ENCODE measurements at places on chromosomes 1 and 21.
A peak's percentile ranks its signal among the peaks of the same experiment; 100 is the strongest.

DNA sequence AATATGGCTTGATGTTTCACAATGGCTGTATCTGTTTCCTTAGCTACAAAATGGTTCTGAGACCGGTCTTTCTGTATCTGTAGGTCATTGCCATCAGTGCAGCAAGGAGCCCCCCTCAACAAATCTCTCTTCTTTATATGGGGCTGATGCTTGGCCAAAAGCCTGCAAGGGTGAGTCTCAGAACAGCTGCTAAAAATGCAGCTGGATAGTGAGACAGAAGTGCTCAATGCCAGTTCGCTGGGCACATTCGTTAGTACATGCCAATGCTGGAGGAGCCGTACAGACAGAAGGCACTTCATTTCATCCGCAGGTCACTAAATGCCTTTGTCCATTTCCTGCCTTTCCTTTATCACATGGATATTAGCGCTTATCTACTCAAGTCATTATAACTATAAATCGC lies 67.3 kb downstream of the RUNX1 start:
- DNase-seq: no peak

GRCh38 chr1:106620521-106620954 lies 435.9 kb upstream of the PRMT6 start:
- DNase-seq: no peak

- no peak for DNase-seq
Observed at GRCh38 chr1:45375104-45376090, 35.2 kb upstream of the MUTYH start.

DNA sequence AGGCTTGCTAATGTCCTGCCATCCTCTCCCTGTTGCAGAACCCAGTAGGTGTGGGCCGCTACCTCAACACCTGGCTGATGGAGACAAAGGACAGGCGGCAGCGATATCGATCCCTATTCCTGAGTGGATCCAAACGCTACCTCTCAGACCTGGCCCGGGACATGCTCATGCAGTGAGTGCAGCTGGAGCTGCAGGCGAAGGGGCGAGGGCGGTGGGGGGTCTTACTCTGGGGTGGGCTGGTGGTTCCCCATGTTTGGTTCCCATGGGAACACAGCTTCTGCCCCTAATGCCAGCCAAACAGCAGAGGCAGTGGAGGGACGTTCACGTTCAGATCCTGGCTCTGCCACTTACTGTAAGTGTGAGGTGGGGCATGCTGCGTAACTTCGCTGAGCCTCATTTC lies 15.8 kb upstream of the TTC22 start:
- peak; percentile 20 for DNase-seq

DNA sequence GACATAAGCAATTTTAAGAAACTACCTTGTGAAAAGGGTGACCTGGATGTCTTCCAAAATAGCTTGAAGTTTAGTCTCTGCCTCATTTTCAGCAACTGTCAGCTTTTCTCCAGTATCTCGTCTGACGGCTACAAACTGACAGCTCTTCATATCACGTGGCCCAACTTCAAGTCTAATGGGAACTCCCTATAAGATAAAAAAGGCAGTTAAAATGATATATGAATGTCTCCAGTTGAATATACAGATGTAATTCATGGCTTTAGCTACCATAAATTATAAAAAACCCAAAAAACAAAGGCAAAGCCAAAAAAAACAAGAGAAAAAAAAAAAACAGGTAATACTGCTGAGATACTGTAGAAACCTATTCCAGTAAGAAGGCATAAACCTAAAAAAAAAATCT lies 44.9 kb upstream of the SLC30A10 start:
- no peak for DNase-seq

GRCh38 chr1:231871878-231872277 lies 245.3 kb downstream of the DISC1 start:
- no peak for DNase-seq

DNA sequence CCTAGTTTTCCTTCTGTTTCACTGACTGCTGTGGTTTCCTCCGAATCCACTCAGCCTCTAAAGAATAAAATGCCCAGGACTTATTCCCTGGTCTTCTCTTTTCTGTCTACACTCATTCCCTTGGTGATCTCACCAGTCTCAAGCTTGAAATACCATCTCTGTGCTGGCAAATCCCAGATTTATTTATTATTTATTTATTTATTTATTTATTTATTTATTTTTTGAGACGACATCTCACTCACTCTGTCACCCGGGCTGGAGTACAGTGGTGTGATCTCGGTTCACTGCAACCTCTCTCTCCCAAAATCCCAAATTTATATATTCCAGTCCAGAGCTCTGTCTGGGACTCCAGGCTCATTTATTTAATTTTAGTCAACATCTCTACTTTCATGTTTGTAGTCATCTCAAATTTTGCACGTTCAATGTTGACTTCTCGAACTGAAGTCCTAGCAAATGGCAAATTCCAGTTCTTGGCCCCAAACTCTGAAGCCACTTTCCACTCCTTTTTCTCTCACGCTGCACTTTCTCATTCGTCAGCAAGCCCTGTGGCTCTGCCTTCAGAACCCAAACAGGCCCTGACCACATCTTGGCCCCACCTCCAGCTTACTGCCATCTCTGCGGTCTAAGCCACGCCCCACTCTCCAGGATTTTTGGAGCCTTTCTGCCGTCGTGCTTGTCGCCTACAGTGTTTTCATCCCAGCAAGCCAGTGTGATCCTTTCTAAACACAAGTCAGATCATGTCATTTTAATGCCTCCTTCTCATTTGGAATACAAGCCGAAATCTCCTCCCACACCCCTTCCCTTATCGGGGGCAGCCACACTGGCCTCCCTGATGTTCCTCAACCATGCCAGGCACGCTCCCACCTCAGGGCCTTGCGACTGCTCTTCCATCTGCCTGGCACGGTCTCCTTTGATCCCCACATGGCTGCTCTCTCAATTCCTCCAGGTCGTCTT lies 14.2 kb upstream of the TENT5B start:
- DNase-seq: no peak

- no peak for DNase-seq
Observed at GRCh38 chr1:66464802-66465201, 69.2 kb upstream of the SGIP1 start.

- DNase-seq: no peak
Observed at GRCh38 chr1:202579806-202580205, 130.4 kb downstream of the SYT2 start.

DNA sequence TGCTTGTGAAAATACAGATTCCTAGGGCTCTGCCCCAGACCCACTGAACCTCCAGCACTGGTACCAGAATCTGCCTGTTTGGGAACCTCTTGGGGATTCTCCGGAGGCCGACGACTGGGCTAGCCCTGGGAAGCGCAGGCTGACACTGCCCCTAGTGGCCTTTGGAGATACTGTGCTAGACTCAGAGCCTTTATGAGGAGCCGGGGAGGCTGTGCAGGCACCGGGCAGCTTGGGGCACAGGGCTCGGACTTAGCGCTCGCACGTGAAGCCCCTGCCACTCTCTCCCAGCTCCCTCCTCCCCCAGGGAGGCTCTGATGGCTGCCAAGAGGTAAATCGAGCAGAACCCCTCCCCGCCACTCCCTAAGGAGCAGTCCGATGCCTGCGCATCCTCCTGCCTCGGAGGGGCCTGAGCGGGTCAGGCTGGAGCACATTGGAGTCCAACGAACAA lies 144.6 kb upstream of the TNR start:
- DNase-seq: peak; percentile 53

GRCh38 chr1:202351725-202352124 lies 3.2 kb downstream of the PPP1R12B start:
- no peak for DNase-seq

DNA sequence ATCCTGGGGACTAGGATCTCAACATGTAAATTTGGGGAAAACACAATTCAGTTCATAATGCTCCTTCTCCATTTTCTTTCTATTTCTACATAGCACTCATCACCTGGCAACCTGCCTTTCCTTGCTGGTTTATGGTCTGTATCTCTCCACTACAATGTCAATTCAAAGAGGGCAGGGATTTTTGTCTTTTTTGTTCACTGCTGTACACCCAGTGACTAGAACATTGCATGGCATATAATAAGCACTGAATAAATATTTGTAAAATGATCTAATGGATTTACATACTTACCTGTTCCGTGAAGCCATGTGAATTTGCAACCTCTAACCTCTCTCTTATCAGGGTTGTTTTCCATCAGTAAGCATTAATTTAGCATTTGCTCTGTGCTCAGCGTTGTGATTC lies 27.4 kb upstream of the TBX15 start:
- no peak for DNase-seq

GRCh38 chr21:44398499-44398898 lies 45.1 kb downstream of the TRPM2 start:
- DNase-seq: no peak

- no peak for DNase-seq
Observed at GRCh38 chr1:185916861-185917260, 182.7 kb downstream of the HMCN1 start.

DNA sequence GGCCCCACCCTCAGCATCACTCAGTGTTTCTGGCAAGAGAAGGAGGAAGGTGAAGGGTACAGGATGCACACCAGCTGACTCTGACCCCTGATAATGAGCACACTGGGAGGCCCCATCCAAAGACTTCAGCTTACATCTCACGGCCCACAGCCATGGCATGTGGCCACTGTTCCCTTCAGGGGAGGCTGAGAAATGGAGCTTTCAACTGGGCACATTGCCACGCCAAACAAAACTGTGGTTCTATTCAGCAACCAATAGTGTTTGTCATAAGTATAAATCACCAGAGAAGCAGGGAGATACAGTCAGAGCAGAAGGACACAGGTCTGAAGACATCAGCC lies 12.7 kb upstream of the TRAF3IP3 start:
- DNase-seq: no peak

GRCh38 chr1:59314776-59315528 lies 18.1 kb downstream of the FGGY start:
- no peak for DNase-seq

DNA sequence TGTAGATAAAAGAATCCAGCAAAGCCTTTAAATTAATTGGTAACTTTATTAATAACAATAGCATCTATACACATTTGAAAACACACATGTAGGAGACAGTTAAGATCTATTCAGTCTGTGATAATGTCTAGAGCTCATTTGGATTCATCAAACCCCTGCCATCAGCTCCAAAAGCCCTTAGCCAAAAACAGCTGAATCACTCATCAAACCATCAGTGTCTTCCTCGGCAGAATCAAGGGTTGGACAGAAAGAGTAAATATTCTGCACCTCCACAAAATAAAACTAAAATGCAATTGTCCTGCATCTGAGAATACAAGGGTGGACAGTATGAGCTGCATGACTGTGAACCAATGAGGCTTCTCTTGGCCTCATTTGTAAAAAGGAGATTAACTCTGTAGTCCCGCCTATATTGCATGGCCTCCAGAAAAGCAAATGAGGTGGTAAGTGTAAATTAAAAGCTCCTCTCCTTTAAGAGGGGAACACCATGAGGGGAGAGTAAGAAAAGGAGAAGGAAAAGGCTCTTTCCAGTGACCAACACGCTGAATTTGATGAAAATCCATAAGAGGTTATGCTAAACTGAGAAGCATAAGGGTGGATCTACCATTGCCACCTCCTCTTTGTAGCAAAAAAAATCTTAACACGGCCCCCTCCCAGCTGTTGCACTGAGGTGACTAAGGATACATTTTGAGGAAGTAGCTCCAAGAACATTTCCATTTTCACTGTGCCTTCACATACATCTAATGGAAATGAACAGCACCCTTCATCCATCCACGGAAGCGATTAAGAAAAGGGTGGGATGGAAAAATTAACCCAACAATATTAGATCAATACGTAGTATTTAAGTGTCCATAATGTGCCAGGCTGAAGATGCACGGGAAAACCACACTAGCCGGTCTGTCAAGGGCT lies 14.7 kb upstream of the BOLA1 start:
- peak; percentile 58 for DNase-seq

DNA sequence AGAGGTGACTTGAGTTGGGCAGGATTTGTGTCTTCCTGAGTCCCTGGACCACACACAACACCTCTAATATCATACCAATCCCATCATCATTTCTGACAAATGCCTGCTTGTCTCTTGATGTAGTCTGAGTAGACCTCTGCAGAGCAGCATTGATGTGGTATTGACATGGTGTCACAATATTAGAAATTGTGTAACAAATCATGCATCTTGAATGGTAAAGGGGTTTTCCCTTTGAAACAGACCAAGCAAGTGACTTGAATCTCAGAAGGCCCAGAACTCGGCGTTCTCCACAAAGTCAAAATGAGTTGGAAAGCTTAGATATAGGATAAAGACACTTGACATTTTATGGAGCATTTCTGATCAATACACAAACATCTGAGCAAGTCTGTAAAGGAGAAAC lies 72.7 kb upstream of the KIRREL1 start:
- DNase-seq: no peak

GRCh38 chr1:183911285-183911684 lies 106.4 kb downstream of the RGL1 start:
- DNase-seq: no peak

DNA sequence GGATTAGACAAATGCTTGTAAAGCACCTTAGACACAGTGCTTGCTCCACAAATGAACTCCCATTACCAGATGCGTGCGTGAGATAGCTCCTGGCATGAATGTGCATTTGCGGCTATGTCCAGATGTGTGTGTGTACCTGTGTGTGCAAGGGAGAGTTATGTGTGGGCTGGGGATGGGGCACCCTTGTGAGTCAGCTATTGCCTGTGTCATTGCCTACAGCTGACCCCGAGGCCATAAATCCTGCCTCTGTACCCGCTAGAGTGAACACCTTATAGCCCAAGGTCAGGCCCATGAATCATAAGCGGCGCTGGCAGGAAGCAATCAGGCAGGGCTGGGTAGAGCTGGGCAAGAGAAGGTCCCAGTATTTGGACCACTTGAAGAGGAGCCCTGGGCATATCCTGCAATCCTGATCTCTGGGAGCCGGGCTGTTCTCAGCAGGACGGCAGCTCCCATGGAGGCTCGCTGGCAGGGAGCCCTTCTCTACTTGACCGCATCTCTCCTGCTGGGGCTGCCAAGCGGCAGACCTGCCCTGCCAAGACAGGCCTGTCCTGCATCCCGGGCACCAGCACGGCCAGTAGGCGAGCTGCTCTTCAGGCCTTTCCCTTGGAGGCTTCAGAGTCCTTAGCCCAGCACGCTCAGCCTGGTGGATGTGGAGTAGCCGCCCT lies 86.4 kb downstream of the TMEM53 start:
- DNase-seq: no peak

DNA sequence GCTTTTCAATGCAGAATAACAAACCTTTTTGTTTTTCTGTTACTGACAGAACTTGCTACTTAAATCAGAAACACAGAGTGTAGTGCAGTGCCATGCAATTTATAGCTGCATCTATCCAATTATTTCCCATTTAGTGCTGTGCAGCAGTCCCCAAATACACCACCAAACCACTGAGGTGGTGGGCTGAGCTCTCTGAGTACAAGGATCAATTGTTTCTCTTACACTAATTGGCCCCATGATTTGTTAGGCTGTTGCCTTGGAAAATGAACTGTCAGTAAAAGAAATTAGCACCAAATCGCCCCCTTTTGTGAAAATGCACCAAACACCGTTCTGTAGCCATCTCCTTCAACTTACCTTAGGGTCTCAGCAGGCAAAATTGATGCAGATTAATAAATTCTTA lies 118.9 kb upstream of the C8B start:
- no peak for DNase-seq

GRCh38 chr1:33260439-33260838 lies 4.1 kb downstream of the ZNF362 start:
- DNase-seq: no peak

DNA sequence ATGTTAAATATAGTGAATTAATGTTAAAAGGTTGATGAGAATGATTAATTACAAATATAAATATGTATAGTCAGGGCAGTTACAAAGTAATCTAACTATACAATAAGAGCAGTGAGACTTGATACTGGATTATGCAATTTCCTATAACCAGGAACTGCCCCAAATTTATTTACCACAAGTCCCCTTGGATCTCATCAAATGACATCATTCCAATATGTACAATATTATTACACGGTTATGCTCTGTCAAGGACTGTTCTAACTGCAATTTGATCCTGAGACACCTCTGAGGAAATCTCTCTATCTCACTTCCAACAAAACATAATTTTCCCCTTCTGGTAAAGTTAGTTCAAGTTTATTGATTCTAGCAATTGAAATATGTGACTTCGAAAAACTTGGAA lies 917.6 kb downstream of the NCAM2 start:
- DNase-seq: no peak

Measured in stimulated activated effector memory CD8-positive, alpha-beta T cell treated with anti-CD3 and anti-CD28 coated beads, Interleukin-12 subunit alpha, Interleukin-12 subunit beta, amount 100 ng/mL, for 72 hours (primary cell).